ENCODE measurements at places on chromosomes 13 and 19.

DNA sequence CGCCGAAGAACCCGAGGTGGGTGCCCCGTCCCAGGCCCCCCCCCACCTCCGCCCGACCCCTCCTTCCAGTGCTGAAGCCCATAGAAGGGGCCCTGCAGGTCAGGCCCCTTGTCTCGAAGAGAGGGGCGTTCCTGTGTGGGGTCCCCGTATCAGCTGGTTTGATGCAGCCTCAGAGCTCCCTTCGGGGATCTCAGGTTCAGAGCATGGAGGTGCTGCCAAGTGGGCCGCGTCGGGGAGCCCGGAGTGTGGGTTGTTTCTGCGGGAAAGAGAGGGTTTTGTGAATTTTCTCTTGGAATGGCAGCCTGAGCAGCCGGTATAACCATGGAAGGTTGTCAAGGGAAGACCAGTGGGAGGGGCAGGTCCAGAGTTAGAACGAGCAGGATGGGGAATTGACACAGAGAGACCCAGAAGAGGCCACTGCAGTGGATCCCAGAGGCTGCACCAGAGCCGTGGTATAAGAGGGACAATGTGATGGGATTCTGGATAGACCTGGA, 384 bp downstream of the TRAPPC2B start:
- no peak for DNase-seq

- DNase-seq, result peak; percentile 93
These were observed 2.0 kb downstream of the OLFM2 start for GRCh38 chr19:9934132-9934950.

- no peak for DNase-seq
These were observed at the start of gene FGF9 for GRCh38 chr13:21670883-21671619. FGF9 (plus strand) TSS chr13:21671073; CDS start chr13:21671913, 840 bp downstream.

DNA sequence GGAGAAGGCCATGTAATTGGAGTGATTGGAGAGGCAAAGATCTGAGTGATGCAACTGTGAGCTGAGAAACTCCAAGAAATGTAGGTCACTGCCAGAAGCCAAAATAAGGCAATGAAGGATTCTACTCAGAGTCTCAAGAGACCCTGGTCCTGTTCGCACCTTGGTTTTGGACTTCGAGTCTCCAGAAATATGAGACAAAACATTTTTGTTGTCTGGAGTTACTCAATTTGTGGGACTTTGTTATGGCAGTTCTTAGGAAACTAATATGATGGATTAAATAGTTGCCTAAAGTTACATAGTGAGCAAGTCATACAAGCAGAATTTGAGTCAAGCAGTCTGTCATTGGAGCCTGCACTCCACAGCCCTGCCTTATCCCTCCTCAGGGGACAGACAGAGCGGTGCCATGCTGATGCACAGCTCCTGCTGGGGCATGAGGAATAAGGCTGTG, 104.2 kb downstream of the ITGBL1 start:
- DNase-seq, result no peak

- no peak for DNase-seq
These were observed 154.8 kb downstream of the TBC1D4 start for GRCh38 chr13:75327135-75327510.

DNA sequence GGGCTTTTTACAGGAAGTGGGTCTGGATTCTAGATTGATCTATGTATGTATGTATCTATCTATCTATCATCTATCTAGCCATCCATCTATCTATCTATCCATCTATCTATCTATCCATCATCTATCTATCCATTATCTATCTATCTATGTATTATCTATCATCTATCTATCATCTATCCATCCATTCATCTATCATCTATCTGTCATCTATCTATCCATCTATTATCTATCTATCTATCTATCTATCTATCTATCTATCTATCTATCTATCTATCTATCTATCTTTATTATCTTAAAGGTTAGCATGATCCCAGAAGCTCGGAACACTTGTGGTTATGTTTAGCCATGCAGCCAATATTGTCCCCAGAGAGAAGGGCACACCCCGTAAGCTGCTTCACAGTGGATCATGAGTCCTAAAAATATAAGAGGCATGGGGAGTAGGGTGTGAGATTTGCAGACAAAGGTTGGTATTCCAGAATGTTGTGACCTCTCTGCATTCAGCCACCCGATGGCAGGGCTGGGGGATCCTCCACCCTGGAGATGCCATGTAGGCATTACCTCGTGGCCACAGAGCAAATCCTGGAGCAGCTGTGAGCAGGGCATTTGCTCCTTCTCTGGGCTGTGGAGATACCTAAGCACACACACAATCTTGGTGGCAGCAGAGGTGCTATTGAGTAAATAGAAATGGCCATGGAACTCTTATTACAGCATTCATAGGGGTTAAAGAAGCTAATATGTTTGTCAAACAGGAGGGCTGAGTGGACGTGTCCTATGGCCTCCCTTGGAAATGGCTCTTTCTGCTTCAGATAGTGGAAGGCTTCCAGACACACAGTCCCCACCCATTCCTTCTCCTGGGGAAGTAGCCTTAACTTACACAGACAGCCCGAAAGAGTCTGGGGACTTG, 310.0 kb upstream of the TSHZ3 start:
- DNase-seq, result no peak

All from eye (tissue), 1 donor.